Cerebellum (tissue), 4 donors: ENCODE measurements at places on chromosomes 7 and 10.

DNA sequence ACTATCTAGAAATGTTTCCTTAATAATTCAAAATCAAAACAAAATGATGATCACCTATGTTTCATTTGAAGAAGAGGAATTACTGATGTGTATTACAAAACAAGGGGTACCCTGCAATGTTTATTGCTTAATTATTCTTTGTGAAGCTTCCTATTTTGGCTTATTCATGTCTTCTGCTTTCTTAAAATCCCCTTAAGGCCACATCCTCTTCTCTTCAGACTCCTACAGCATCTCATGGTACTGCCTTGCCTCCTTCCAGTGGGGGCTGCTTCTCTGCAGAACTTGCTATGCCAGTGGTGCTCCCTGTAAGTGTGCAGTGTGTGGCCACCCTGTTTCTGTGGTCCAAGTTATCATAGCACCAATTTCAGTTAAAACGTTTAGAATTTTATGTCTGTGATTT lies 35.0 kb downstream of the CCDC146 start:
- no peak for DNase-seq

DNA sequence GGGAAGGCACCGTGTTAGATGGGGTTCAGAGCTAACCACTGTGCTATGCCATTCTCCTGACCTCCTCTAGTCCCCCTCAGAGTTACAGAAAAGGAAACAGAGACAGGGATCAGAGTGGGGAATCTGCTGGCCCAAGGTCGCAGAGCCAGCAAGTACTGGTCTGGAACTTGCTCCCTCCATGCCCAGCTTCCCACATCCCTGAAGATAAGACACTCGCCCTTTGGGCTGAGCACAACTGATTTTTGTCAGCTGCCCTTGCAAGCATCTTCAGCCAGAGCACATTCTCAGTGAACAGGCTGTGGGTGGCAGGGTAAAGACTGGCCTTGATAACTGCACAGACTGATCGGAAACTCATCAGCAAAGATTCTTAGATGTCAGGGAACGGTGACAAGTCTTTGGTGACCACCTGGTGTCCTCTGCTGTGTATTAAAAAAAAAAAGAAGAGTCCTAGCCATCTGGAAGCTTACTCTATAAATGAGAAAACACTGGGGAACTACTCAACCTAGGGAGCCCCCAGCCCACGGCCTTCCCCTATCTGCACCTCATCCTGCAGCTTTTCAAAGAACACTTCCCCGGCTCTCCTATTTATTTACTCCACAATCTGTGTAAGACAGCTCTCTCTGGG lies 1.3 kb upstream of the SORBS1 start:
- DNase-seq, result no peak

GRCh38 chr10:9262770-9263169 lies 1208.3 kb downstream of the GATA3 start:
- DNase-seq, result no peak

DNA sequence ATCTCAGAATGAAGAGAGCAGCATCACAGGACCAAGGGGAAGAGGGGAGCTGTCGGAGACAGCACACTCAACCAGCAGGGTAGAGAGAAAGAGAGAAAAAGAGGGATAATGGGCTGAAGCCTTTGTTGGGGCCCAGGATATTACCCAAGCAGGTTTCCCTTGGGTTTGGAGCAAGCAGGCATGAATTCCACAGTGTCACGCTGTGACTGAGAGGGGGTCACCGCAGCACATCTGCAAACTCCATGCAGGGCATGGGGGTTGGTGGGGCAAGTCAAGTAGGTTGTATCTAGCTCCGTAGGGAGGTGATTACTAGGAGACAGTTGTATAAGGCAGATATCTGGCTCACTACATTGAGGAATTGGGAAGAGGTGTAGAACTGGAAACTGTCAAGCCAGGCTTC lies 42.2 kb upstream of the SEMA3E start:
- no peak for DNase-seq

GRCh38 chr10:11303361-11304170 lies 285.9 kb downstream of the CELF2 start:
- DNase-seq, result peak; percentile 20

DNA sequence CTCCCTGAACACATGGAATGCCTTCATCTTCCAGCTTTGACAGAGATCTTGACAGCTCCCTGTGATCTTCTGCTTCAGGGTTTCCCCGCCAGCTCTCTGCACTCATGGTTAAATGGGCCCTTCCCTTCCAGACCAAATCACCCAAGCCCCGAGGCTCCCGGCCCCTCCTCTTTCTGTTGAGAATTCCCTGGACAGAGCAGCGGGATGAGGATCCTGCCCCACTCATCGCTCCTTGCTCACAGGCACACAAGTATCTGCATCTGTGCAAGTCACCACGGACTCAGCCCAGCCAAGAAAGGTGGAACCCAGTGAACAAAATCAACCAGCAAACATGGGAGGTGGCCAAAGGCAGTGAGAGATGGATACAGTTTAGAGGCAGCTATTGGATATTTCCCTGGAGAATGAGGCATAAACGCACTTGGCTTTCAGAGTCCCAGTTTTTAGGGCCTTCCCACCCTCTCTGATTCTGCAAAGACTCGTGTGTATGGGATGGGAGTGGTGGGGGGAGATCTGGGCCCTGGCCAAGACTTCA lies 37.7 kb upstream of the CXCL12 start:
- no peak for DNase-seq

DNA sequence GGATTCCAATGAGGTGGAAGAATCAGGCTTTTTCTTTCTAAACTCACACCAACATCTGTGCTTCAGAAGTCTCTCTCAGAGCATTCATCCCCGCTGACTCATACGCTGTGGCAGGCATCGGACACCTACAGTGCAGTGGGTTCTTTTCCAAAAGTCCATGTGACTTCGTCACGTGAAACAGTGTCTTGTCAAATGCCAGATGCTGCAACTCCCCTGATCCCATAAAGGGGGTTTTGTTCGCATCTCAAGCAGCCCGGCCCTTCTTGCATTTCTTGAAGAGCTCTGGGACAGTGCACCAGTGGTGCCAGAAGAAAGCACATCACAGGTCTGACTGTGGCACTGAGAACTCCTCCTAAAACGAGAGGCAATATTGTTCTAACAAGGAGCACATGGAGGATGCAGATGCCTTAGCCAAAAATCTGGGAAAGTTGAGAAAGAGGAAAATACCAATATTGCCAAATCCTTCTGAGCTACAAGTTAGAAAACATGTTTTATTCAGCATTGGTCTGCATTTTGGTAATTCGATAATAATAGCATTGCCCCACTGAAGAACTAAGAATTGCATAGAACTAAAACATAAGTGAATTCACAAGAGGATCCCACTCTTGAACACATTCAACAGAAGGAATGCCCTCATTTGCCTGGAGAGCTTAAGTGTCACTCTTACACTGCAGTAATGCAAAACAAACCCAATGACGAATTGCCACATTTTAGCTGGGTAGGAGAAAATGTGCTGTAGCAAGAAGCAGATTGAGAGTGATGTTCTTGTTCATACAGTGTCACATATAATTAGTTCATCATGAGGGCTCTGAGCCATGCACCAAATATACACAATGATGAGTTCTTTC lies 204.4 kb downstream of the CXCL12 start:
- no peak for DNase-seq

DNA sequence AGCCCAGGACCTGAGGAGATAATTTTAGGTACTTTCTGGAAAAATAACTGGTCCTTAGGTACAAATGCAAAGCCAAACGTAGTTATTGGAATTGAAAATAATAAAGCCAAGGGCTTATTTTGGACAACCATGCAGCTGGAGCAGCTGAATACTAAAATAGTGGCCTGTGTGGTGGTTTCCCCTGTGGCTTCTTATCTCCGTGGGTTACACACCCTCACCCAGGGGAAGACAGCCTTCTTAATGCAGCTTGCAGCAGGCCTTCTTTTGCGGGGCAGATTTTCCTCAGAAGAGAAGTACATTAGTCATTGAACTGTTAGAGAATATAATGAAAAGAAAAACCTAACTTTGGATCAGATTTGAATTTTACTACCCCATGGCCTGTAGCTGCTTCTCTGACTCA lies 133.5 kb downstream of the ST7 start:
- no peak for DNase-seq

- DNase-seq, result no peak
Measured at GRCh38 chr10:110601581-110601980, 34.1 kb downstream of the SMC3 start.

- no peak for DNase-seq
Measured at GRCh38 chr7:130844811-130845580, 111.0 kb upstream of the KLF14 start.

GRCh38 chr10:124566981-124567835 lies 105.6 kb downstream of the LHPP start:
- DNase-seq, result no peak

DNA sequence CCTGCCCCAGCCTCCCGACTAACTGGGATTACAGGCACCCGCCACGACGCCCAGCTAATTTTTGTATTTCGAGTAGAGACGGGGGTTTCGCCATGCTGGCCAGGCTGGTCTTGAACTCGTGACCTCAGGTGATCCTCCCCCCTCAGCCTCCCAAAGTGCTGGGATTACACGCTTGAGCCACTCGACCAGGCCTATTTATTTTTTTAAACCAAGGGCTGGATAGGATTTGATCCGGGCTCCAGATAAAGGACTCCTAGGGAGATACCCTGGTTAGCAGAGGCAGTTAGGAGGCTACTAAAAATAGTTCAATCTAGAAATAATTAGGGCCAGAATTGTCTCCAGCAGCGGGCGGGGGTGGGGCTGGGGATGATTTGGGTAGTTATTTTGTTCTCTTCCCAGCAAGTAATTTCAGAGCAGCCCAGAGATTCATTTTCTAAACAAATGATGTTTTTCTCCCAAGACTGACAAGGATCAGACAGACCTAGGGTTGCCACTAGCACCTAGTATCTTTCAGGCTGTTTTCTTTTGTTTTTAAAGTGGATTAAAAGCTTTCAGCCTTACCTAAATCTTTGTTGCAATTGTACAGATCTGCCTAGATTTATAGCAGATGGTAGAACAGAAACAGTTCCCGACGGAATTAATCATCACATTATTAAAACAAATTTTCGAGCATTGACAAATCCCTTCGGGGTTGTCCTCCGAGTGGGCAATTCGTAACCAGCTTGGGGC lies 859 bp upstream of the SMC3 start:
- peak; percentile 10 for DNase-seq

DNA sequence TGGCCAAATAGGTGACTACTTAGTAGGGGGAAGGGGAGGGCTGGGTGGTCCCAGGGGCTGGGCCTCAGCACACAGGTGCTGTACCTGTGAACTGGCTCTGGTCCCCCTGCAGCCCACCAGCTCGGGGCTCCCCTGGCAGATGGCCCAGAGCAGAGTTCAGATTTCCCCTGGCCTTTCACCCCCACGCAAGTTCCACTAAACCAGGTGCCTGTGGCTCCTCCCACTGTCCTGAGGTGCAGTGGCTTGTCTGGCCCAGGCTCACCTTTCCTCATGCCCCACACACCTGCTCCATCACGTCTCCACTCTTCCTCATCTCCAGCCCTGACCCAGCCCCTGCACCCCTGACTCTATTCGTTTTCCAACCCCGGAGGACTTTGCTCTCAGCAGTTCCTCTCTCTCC lies 47.3 kb upstream of the OPALIN start:
- DNase-seq, result no peak

DNA sequence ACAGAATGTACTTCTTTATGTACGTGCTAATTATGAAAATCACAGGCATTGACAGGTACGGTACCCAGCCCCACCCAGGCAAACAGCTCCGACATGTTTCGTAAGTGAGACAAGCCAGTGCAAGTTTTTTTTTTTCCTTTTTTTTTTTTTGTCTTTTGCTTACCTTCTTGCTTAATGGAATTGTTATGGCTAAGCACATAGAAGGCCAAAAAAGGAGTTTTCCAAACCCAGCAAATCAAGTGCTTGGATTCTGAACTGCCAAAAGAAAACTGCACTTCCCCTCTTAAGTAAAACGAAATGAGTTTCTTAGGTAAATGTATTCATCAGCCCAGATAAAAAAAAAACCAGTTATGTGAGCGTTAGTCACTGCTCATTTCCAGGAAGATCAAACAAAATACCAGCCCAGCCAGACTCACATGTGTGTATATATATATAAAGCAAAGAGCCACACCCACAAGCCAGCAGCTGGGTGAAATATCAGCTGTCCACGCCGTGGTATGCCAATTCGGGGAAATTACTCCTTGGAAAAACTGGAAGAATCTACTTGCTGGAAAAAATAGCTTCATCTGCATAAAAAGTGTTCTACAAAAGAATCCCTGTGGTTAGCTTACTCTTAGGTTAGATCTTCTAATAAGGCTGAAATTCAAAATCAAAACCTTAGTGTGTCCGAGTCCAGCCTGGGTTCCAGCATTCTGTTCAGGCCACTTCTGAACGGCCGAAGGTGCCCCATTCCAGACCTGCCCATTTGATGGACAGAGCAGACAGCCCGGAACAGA lies 8.0 kb downstream of the KLF6 start:
- no peak for DNase-seq

- no peak for DNase-seq
Measured at GRCh38 chr7:81608748-81609382, 161.0 kb downstream of the HGF start.

GRCh38 chr10:73956476-73957359 lies 41.2 kb upstream of the VCL start:
- no peak for DNase-seq

DNA sequence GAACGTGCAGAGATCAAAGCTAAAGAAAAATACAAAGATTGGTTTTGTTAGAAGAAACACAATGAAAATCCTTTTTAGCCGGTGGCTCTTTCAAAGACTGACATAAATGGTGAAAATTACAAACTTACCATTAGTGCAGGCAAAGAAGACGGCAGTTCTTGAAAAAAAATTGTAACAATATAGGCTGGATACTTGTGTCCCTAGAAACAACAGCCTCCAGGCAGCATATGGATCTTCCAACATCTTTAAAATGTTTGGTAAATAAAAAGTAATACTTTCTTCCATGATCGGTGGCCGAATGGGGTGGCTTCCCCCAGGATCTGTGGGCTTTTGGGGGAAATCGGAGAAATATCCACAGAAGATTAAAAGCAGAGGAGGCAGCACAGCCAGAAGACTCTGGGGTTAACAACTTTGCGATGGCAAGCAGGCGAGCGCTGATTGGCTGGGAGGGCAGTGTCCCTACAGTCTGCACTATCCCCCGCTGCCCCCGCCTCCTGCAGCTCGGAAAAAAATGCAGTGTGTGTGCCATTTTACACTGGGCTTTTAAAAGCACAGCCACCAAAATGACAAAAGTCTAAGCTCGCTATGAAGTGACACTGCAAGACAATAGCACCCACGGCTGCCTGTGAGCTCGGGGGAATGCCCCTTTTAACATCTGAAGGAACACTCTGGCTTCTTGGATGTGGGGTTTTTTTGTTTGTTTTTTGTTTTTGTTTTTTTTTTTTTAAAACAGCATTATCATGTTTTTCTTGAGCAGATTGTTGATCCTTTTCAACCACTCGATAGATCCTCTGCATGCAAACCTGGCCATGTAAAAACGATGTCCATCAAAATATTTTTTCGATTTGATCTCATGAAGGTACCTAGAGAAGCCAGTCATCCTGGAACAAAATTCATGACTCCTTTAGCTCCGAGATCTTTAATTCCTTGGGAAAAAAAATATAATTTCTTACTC lies 31.7 kb upstream of the EPC1 start:
- DNase-seq, result peak; percentile 91
